Stimulated activated CD4-positive, alpha-beta T cell treated with anti-CD3 and anti-CD28 coated beads, Interleukin-2, amount 100 ng/mL, for 4 hours (primary cell): ENCODE measurements at places on chromosomes 7 and 10.

DNA sequence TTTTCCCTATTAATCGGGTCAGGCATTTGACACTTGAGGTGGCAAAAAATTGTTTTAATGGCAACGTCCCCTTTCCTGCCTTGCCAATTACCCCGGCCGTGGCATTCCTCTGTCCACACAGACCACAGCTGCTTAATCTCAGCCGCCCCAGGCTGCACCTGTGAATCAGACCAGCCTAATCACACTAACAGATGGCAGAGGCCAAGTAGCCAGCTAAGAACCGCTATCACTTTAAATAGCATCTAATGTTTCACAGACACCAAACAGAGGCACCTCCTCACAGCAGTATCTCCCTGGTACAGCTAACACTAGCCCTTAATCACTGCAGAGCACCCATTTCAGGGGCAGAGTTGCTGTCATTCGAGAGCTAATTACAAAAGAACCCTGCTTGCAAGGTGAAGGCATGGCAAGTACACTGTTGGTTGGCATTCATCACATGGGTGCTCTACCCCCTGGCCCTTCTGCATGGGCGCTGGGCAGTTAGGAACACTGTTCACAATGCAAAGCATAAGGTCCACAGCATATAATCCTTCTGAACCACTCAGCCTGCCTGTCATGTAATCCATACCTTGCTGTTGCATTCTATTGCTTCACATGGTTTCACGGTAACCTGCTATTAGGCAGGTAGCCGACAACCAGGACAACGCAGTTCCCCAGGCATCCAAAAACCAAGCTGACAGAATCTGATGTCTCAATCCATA, 38.8 kb downstream of the FGFR2 start:
- DNase-seq = no peak

DNA sequence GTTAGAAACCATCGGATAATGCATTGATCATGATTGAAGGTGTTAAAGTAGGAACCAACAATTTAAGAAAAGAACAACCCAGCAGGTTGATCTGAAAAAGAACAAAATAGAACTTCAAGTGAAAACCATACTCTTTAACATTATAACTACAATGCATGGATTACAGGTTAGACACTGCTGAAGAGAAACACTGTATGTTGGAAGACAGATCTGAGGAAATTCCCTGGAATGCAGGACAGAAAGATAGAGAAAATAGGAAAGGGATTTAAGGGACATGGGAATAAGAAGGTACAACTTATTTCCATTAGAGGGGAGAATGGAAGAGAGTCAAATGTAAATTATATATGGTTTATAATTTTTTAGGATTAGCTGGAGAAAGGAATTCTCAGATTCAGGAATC, 303.3 kb downstream of the DNAJB6 start:
- DNase-seq = no peak

GRCh38 chr7:69599286-69599954, 1.1 kb downstream of the AUTS2 start:
- no peak for DNase-seq

DNA sequence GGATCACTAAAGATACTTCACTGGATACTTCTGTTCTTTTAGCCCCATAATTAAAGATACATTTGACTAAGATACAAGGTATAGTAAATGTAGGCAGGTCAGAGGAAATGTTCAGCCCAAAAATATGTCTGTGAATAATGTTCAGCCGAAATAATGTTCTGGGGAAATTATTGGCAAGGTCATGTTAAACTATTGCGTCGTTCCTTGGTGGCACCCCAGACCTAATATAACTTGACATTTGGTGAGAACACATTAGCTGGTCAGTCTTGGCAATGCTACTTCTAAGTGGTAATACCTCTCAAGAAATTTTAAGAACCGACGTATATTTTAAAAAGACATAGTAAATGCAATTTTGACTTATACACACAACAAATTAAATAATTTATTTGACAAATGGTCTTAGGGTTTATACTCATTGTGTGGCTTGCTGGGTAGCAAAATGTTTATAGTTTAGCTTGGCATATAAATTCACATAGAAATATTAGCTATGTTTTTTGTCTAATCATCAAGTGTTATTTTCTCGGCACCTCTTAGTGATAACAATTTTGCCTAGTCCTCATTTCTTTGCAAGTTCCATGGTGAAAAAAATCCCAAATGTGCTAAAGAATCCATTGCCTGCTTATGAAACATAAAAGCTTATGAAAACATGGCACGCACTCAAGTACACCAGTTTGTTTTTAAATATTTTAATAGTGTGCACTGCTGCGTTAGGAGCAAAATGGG, 270.3 kb upstream of the NEBL start:
- no peak for DNase-seq

DNA sequence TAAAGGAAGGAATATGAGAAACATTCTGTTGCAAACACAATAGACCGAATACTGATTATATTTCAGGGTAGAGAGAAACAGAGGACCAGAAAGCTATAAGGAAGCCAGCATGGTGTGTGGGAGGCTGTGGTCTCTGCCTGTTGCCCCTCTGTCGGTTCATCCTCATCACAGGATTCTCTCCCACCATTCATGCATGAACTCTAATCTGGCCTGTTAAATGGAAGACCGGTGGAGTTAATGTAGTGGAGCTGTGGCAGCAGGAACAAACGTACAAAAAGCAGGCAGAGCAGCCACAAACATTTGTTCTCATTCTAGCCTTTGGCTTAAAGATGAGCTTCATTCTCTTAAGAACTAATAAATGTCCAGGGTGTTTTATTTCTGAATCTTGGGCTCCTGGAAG, 902.4 kb downstream of the LRMDA start:
- DNase-seq = no peak

DNA sequence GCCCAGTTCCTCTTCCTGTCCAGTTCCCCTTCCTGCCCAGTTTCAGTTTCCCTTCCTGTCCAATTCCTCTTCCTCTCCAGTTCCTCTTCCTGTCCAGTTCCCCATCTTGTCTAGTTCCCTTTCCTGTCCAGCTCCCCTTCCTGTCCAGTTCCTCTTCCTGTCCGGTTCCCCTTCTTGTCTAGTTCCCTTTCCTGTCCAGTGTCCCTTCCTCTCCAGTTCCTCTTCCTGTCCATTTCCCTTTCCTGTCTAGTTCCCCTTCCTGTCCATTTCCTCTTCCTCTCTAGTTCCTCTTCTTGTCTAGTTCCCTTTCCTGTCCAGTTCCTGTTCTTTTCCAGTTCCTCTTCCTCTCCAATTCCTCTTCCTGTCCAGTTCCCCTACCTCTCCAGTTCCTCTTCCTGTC, 68.1 kb upstream of the ADCY1 start:
- no peak for DNase-seq

- DNase-seq = no peak
Observed at GRCh38 chr7:27933671-27934565, 194.0 kb downstream of the TAX1BP1 start.

- DNase-seq = no peak
Observed at GRCh38 chr7:29150856-29151255, 4.5 kb upstream of the CPVL start.

DNA sequence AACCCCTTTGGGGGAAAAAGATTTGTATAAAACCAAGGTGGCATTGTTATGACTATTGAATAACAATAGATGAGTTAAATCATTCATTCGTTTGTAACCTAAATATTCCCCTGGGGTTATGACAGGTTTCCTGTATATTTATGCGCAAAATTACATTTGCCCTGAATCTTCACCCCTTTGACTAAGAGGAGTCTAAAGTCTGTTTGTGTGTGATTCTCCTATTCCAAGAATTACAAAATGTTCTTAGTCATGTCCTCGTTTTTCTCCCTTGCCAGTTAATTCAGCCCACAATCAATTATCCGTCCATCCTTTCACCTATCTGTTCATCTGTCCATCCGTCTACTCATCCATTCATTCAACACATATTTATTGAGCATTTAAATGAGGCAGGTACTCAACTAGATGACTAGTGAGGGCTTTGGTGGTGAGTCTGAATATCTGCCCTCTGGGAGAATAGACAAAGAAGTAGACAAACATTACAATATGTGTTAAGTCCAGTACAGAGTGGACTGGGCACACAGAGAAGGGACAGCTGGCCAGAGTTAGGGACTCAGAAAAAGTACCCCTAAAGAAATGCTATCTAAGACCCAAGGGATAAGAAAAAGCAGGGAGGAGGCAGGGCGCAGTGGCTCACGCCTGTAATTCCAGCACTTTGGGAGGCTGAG, 35.6 kb upstream of the TCF7L2 start:
- no peak for DNase-seq

- DNase-seq = no peak
Observed at GRCh38 chr10:77350711-77351119, 286.9 kb downstream of the KCNMA1 start.
